ENCODE measurements at places on chromosomes 11 and 22.

DNA sequence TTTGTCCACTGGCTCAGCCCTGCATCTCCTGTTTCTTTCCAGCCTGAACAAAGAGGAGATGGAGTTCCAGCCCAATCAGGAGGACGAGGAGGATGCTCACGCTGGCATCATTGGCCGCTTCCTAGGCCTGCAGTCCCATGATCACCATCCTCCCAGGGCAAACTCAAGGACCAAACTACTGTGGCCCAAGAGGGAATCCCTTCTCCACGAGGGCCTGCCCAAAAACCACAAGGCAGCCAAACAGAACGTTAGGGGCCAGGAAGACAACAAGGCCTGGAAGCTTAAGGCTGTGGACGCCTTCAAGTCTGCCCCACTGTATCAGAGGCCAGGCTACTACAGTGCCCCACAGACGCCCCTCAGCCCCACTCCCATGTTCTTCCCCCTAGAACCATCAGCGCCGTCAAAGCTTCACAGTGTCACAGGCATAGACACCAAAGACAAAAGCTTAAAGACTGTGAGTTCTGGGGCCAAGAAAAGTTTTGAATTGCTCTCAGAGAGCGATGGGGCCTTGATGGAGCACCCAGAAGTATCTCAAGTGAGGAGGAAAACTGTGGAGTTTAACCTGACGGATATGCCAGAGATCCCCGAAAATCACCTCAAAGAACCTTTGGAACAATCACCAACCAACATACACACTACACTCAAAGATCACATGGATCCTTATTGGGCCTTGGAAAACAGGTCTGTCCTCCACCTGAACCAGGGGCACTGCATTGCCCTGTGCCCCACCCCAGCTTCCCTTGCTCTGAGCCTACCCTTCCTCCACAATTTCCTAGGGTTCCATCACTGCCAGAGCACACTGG lies 5.0 kb downstream of the FTH1 start:
- DNase-seq: no peak

DNA sequence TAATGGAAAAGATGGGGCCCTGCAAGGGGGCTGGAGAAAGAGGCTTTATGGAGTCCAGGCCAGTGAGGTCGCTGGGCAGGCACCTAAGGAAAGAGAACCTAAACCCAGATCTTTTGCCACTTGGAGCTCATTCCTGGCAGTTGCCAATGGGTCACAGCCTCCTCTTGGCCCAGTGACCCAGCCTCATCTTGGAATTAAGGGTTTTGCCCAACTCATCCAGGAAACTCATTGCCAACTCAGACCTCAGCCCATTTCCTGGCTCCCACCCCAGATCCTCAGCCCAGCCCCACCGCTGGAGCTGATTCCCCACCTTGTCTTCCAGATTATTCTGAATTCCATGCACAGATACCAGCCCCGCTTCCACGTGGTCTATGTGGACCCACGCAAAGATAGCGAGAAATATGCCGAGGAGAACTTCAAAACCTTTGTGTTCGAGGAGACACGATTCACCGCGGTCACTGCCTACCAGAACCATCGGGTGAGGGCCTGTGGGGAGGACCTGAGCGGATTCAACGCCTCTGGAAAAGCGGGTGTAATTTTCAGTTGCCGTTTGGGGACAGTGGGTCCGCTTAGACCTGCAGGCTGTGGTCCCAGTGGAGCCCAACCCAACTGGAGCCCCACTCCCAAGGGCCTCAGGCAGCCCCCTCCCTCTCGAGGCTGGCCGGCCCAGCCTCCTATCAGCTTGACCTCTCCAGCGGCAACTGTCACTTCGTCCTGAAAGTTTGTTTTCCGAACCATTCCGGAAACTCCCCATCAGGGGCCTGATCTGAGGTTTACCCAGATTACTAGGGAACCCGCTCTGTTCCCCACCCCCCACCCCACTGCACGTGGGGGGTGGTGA lies 4.3 kb downstream of the TBX1 start:
- no peak for DNase-seq

DNA sequence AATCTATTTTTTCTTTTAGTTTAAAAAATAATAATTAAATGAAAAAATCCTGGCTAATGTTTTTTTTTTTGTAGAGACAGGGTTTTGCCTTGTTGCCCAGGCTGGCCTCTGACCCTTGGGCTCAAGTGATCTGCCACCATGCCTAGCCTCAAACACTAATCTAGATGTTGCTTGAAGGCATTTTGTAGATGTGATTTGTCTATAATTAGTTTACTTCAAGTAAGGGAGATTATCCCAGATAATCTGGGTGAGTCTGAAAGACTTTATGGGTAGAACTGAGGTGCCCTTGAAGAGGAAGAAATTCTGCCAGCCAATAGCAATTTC lies 38.6 kb upstream of the RBFOX2 start:
- DNase-seq: no peak

DNA sequence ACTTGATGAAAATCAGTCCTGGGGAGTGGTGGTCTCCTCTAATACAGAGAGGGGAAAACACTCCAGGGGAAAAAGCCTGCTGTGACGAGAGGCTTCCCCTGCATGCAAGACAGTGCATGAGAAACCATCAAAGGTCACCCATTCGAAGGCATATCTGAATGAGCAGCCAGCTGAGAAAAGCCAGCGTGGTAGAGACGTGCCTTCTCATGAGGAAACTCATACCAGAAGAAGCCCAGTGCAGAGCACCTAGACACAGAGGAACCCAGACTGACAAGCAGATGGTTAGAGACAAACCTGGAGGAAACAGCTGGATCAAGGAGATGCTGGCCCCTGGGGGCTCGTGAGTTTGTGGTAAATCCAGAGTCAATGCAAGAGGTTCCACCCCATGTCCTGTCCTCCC lies 534.8 kb downstream of the BRD1 start:
- no peak for DNase-seq

DNA sequence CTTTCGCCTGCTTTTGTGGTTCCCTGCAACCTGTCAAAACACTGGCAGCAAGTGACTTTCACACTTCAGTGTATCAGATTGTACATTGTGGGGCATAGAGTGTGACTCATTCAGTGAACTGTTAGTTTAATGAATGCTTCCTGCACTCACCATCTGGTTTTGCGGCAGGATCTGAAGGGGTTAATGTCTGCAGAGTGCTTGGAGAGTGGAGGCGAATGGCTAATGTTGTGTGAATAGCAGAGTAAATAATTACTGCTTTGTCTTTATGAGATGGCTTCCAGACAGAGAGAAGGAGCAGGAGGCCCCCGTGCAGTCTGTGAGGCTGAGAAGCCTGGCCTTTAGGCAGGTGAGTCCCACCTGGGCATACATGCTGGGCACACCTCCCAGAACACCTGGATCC lies 454.3 kb upstream of the KIRREL3 start:
- DNase-seq: no peak

DNA sequence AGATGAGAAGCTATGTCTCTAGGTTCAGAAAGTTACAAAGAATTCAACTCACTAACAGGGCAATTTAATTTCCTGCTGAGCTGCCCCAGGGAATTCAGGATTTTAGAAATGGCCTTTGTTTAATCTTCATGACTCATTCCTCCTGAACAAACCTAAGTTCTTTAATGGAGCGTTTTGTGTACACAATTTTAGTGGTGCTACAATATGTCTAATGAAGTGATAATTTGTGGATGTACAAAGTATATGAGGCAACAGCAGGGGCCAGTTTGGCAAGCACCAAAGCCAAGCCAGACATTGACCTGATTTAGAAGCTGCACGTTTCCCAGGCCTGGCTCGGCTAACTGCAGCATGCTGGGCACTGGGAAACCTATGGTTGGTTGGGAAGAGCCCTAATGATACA lies 34.4 kb upstream of the HEPHL1 start:
- no peak for DNase-seq

- DNase-seq: no peak
These were observed 70.7 kb upstream of the AKIP1 start for GRCh38 chr11:8839957-8840945.

- no peak for DNase-seq
These were observed 88.1 kb downstream of the XRRA1 start for GRCh38 chr11:74860743-74861142.

DNA sequence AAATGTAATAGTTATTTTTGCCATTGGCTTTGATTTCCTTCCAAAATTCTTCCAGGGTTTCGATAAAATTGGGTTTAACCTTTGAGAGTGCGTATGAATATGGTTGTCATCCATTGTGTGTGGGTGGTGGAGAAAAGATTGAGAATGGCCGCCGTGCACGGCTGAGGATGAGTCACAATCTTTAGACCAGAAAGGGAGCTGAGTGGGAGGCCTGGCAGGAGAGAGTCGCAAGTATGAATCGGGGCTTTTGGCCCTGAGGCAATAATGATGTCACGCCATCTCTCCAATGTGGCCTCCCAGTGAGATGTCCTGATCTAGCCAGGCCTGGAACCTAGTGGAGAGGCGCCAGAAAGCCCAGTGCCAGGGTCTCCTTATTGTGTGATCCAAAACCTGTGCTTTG lies 33.1 kb upstream of the SMPD1 start:
- no peak for DNase-seq

DNA sequence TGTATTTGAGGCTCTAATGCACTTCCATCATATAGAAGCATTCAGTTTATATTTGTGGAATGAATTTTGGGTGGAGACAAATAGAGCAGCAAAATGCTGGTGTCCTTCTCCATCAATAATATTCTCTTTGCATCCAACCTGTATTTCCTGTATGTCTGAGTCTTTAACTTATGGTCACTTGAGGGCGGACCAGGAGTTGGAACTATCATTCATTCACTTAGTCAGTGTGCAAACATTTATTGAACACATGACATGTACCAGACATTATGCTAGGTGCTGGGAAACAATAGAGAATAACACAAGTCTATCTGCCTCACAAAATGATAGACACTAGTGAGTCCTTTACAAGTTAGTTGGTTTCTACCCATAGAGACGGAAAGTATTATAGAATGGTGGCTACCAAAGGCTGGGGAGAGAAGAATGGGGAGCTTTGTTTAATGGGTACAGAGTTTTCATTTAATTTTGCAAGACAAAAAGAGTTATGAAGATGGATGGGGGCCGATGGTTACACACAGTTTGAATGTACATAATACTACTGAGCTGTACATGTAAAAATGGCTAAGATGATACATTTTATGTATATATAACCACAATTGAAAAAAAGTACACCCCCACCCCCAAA lies 4.6 kb upstream of the TMEM123 start:
- DNase-seq: no peak

DNA sequence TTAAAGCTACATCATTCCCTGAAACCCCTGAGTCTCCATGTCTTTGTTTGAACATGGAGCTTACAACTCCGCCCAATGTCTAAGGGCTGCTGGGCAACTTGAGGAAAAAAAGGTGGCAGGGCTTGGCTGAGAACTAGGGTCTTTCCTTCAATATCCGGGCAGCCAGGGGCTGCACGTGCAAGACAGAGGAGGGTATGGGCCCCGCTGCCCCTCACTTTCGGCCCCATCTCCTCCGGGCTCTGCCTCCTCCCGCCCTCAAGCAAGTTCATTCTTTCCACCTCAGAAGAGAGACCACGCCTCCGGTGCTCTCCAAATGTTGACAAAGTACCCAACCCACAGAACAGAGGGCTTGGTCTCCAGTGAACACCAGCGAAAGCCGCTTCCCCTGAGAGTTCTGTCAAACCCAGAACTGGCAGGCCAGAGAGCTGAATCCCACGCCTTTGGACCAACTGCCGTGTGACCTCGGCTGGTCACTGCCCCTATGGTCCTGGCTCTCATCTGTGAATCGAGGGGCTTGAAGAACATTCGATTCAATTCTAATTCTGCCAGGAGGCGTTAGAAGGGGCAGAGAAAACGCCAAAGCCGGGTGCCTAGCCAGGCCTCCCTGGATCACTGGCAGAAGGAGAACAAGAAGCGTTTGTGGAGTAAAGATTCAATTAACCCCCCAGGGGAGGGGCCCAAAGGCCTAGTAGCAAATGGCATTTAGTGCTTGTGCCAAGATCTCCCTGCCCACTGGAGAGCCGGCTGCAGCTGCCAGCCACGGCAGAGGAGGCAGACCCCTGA lies 7.3 kb downstream of the PDGFB start:
- DNase-seq: no peak

- no peak for DNase-seq
These were observed 81.2 kb downstream of the GUCY1A2 start for GRCh38 chr11:106937111-106937510.

DNA sequence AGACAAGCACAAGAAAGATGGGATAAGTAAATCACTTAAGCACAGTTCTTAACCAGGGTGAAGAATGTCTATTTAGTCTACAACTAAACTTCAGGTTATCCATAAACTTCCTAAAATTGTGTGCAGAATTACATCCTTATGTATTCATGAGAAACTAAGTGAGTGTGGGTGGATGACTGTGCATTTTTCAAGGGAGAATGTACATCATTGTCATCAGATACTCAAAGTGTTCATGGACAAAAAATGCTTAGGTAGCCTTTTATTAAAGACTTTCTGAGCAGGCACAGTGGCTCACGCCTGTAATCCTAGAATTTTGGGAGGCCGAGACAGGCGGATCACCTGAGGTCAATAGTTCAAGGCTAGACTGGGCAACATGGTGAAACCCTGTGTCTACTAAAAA lies 2023.8 kb downstream of the LRRC4C start:
- no peak for DNase-seq

GRCh38 chr11:832529-833113 lies at the start of gene CD151:
Gene CD151 (plus strand): TSS chr11:832952. CDS start chr11:836070, 3,118 bp downstream.
- no peak for DNase-seq

- no peak for DNase-seq
These were observed 64.7 kb upstream of the CD5 start for GRCh38 chr11:61037441-61038093.

DNA sequence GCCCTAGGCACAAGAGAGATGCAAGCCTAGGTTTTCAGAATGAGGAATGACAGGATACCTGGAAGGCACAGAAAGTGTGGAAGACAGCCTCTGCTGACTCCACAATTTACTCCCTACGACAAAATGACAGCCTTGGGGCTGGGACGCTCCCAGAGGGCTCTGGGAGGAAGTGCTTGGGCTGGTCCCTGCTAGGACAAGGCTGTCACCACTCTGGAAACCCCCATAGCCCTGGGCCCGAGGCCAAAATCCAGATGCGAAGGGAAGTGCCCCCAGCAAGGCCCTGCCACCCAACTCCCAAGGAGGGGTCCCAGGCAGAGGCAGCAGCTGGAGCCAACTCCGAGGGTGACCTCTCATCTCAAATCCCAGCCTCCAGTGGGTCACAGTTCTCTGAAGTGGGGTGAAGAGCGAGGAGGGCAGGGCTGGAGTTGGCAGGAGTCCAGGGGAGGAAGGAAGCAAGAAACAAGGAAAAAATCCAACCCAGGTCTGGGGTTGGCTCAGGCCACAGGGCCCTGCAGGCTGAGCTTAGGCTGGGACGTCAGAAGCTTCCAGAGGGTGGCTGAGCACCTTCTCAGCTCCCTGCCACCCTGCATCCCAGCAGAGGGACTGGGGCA lies 6.3 kb upstream of the CDC42EP2 start:
- no peak for DNase-seq

GRCh38 chr11:60077981-60078380 lies 10.5 kb upstream of the MS4A2 start:
- DNase-seq: no peak
